Putamen (tissue), 1 donor: ENCODE measurements at places on chromosomes 12 and 14.

DNA sequence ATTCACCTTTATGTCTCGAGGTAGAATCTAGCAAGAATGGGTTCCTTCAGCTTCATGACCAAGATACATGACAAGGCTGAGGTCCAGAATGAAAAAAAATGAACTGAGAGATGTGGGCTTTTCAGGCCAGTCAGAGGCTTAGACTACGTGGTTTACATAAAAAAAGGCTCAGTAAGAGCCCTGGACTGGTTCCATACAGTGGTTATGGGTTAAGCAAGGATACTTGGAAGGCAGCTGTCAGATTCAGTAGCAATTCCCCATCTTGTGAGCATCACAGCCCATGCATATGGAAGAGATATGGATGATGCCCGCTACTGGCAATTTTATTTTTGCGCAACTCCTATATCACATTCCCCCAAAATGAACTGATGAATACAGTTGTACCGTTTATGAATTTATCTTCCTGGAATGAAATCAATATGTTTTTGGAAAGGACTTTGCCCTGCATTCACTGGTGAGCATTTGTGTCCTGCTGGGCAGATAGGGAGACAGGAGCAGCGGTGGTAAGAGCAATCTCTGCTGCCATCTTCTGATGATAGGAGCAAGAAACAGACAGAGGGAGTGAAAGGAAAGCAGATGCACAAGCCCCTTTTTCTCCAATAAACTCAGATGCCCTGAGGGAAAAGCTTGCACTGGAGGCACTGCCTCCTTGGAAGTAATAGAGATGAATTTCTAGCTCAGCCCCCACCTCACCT, 280.4 kb downstream of the GALC start:
- no peak for DNase-seq

GRCh38 chr14:21313512-21313911, 33.6 kb downstream of the RPGRIP1 start:
- no peak for DNase-seq

- DNase-seq, result no peak
Observed at GRCh38 chr12:121085069-121085468, 46.0 kb upstream of the OASL start.

GRCh38 chr12:53344824-53345485, 8.8 kb upstream of the SP7 start:
- peak; percentile 83 for DNase-seq

DNA sequence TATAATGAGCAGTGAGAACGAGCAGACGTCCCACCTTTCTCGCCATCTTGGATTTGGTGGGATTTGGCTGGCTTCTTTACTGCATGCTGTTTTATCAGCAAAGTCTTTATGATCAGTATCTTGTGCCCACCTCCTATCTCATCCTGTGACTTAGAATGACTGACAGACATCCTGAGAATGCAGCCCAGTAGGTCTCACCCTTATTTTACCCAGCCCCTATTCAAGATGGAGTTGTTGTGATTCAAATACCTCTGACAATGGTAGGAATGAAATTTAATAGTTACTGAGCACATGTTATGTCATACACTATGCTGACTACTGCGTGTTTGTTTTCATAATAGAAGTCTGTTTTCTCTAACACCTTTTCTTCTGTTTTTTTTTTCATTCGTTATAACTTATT, 1.9 kb downstream of the TMTC3 start:
- no peak for DNase-seq

DNA sequence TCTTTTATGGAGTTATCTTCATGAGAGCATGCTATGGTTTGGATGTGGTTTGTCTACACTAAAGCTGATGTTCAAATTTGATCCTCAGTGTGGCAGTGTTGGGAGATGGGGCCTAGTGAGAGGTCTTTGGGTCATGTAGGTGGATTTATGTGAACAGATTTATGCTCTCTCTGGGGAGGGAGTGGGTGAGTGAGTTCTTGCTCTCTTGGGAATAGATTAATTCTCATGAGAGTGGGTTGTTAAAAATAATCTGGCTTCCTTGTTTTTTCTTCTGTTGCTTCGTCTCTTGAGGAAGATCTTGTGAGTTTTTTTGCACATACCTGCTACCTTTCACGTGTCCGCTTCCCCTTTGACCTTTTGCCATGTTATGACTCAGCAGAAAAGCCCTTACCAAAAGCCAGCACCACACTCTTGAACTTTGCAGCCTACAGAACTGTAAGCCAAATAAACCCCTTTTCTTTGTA, 20.5 kb downstream of the DERA start:
- DNase-seq, result peak; percentile 34

- no peak for DNase-seq
Observed at GRCh38 chr12:6970096-6970527, 352 bp downstream of the PHB2 start.

DNA sequence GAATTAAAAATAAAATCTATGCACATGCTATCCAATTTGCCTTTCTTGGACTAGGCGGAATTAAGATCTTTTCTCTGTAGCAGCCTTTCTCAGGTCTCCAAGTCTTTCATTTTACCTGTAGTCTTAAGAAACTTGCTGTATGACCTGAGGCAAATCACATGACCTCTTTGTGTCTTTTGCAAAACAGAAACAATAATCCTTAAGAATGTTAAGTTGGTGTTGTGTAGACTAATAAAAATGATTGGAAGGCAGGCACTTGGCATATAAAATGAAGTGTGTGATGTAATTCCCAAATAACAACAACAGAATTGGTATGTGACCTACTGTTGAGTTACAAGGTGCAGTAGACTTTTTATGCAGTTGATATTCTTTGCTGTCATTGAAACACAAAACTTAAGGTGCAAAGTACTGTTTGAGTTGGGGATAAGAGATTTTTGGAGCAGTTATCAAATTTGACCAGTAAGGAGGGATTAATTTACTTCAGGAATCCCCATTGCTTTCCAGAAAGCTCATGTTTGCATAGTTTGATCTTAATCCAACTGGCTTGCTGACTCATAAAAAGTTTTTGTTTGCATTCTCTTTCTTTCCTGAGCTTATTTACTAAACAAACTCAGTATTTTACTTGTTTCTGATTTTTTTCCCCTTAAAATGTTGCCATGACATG, 51.4 kb downstream of the SUSD6 start:
- DNase-seq, result no peak

DNA sequence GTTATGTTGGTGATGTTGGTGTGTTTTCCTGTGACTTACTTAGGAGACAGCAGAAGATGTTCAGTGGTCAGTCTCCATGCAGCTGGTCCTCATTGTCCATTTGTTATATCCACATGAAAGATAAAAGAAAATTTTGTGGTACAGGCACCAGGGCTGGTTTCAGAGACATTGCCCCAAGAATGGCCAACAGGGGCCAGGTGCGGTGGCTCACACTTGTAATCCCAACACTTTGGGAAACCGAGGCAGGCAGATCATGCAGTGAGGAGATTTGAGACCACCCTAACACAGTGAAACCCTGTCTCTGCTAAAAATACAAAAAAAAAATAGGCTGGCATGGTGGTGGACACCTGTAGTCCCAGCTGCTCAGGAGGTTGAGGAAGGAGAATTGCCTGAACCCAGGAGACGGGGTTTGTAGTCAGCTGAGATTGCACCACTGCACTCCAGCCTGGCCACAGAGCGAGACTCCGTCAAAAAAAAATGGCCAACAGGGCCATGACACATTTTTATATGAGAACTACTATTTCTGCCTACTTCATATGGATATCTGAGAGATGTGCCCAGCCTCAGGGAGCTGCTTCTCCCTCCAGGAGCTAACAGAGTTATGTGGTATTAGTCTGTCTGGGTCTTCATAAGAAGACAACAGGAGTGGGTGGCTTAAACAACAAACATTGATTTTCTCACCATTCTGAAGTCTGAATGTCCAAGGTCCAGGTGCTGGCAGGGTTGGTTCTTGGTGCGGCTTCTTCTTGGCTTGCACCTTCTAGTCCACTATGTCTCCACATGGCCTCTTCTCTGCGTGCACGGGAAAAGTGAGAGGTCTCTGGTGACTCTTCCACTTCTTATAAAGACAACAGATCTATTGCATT, 821.7 kb downstream of the TMEM121 start:
- DNase-seq, result no peak

- DNase-seq, result no peak
Observed at GRCh38 chr14:81400202-81400678, at the start of gene STON2. STON2 (minus strand) TSS chr14:81400324; CDS start chr14:81398382, 1,942 bp downstream.

GRCh38 chr12:94261119-94261518, 112.7 kb downstream of the PLXNC1 start:
- DNase-seq, result no peak

DNA sequence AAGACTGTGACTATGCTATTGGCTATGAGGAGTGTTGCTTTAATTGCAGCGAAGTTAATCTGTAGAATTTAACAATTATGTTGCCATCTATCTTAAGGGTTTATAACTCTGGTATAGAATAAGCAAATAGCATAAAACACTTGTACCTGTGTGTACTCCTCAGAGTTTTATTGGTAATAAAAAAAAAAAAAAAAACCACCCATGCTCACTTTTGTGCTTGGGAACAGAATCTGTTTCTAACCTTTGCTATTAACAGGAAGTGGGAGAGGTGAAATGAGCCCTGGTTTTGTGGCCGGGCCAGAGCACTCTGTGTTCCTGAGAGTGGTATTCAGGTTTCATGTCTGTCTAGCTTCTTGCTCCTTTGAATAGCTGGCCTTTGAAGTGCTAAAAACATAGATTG, 53.1 kb downstream of the PDE3A start:
- no peak for DNase-seq

GRCh38 chr12:10540776-10541205, 35.1 kb downstream of the EIF2S3B start:
- DNase-seq, result no peak

DNA sequence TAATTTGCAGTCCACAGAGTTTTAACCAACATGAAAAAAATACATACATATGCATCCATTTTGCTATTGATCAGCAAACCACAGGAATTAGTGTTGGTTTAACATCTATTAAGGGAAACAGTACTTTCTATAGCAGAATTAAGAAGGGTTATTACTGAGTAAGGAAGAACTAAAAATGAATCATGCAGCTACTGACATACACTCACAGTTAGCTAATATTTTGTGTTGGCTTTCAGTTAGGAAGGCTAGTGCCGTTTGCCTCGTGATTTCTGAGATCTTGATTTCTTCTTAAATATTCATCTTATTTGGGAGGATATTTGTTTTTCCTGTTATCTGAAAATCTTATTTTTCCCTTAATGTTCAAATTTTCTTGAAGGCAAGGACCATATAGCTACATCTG, 423.4 kb downstream of the NOVA1 start:
- DNase-seq, result no peak

DNA sequence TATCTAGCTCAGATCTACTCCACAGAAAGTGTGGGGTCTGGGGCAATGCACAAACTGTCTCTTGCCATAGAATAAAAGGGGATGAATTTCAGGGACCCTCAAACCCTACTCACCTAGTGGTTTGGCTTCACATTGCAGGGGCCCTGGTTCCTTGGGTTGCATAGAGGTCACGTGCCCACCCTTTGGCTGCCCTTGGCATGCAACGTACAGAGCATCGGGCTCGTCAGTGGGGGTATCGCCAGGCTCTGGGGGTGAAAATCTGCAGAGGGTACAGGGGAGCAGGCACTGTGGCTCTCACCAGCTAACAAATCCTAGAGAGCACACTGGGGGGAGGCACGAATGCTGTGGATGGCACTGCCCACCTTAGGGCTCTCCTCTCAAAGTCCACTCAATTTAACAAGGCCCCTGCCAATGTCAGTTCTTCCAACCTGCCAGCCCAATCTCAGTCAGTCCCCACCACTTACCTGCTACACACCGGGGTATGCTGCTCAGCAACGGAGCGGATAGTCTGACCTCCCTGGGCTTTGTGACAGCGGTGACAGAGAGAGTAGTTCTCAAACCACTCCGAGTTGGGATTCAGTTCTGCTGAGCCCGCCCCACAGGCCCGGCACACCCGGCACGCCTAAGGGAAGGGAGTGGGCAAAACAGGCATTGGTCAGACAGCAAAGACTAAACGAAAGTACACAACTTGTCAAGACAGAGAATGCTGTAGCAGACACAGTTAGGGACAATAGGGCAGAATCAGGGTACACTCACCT, 8.0 kb downstream of the KMT2D start:
- no peak for DNase-seq

DNA sequence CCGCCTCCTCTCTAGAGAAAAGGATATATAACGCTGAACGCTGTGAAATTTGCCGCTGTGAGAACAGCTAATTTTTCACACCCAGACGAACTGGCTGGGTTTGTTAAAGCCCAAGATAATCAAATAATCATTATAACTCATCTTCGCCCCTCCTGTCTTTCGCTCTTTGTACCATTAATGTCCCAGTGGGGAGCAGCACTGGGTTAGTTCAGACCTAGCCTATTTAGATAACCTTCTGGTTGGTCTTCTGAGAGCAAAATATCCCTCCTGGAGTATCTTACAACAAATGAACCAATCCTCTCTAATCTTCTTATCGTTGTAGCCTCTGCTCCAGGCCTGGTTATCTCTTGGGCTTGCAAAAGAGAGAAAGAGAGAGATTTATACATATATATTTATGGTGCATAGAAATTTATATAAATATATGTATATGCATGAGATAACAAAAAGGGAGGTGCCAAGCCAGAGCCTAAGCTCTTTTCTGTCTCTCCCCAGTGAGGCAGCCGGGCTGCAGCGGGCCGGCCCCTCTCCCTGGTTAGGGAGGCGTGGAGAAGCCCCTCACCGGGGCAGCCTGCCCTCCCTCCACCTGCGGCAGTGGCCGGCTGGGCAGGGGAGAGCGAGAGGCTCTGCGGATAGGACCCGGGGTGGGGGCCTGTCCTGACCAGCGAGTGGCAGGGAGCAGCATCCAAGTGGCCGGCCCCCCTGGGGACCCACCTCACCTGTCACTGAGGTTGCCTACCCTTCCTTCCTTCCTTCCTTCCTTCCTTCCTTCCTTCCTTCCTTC, 202.0 kb upstream of the LHX5 start:
- no peak for DNase-seq

- DNase-seq, result no peak
Observed at GRCh38 chr14:95126906-95127530, 30.3 kb downstream of the DICER1 start.

DNA sequence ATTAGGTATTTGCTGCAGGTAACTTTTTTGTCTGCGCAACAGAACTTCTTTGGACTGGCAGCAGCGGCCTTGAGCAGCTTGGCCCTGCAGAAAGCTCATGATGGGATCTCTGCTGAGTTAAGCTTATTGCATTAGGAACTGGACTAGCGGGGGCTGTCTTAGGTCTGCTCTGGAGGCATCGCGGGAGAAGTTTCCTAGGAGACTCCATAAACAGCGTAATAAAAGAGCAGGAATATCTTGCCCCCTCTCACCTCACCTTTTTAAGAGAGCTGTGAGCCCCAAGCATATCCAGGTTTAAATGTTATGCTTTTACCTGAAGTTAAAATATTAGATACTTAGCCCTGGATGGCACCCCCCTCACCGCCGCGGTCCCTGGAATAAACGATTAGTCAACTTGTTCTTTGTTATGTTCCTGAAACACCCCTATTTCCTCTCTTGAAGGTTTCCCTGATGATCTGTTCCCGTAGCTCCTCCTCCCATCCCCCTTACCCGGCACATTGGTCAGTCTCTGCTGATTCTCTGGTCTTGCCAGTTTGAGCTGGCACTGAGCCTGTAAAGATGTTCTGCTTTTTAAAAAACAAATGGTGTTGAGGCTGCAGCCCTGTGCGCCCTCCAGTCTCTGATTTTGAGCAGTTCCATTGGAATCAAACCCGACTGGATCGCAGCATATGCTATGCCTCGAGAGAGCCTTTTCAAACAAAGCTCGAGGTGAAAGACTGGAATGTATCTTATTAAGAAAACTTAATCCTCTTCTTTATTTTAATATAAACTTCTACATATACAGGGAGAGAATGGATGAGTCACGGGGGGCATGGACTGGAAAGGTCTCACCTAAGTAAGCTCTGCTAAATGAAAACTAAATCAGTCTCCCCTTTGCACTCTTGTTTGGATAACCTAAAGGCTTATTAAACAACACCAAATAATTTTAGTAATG, 1.9 kb downstream of the MLXIP start:
- DNase-seq, result no peak
